ENCODE measurements at places on chromosomes 2 and 18.

- no peak for DNase-seq
Measured at GRCh38 chr2:29405266-29405665, 290.1 kb downstream of the CLIP4 start.

DNA sequence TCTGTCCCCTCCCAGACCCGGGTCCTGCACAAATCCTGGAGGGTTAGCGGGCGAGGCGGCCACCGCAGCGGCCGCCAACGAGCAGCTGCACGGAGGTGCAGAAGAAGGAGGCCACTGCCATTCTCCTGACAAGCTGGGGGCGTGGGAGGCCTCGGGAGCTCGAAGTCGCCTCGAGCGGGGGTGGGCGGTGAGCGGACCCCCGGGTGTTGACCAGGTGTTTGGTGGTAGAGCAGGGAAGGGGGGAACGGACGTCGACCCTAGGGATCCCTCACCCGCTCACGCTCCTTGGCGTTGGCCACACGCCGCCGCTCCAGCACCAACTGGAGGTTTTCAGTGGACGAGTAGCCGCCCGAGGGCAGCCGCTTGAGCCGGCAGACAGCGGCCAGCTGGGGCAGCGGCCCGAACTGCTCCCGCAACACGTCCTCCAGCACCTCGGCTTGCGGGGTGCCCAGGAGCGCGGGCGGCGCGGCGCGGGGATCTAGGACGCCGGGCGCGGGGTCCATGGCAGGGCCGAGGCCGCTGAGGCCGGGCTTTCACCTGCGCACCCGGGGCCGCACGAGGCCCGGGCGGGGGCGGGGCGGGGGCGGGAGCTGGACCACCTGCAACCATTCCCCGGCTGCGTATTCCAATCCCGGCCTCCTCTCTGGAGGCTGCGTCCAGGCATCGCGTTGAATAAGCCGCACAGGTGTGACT, at the start of gene FIGLA:
Gene FIGLA, minus strand, starts transcription at position 508 of the 693 bp plus-strand sequence. Its CDS starts 5 bp downstream, at position 503.
- no peak for DNase-seq

GRCh38 chr18:10044054-10044453, 130.2 kb downstream of the VAPA start:
- DNase-seq = no peak

DNA sequence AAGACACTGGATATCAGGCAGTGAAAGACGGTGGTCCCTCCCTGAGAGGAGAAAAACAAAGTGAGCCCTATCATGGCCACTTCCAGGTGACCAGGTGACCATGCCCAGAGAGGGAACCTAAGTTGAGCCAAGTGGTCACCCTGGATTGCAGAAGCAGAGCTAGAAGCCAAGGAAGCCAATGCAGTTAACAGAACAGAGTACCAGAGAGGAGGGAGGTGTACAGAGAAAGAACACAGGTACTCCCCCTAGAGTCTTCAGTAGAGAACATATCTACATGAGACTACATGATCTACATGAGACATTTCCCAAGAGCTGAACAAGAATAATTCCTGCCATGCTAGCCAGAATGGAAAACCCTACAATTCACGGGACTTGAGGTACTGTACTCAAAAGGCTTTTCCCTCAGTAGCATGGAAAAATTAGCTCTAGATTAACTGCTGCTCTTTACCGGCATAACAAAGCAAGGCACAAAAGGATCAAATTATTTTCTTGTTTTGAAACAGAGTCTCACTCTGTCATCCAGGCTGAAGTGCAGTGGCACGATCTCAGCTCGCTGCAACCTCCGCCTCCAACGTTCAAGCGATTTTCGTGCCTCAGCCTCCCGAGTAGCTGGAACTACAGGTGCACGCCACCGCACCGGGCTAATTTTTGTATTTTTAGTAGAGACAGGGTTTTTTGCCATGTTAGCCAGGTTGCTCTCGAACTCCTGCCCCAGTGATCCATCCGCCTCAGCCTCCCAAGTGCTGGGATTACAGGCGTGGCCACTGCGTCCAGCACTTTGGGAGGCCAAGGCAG, 23.5 kb downstream of the ROCK2 start:
- DNase-seq = peak; percentile 34

GRCh38 chr2:237644381-237644703, 17.0 kb downstream of the LRRFIP1 start:
- no peak for DNase-seq

GRCh38 chr2:110747522-110748488, 15.4 kb downstream of the ACOXL start:
- no peak for DNase-seq

GRCh38 chr2:151936626-151937025, 108.4 kb upstream of the ARL5A start:
- no peak for DNase-seq

DNA sequence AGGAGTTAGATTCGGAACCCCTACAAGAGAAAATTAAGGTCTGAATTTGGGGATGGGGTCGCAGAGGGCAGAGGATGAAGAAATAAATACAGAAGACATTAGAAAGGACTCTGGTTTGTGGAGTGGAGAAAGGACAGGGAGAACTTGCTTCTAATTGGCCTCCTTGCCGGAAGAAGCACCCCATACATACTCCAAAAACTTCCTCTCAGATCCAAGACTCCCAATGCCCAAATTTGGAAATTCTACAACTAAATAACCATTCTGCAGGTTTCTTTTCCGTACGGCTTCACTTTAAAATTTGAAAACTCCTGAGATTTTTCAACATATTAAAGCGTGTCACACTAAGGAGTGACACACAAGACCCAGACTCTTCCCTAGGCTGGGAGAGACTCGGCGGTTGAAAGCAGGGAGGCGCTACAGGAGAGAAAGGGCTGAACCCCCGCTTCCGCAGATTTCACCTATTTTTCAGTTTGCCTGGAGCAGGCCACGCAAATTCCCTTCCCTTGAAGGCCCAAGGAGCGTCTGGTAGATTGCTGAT, 478 bp downstream of the CLHC1 start:
- DNase-seq = peak; percentile 13

DNA sequence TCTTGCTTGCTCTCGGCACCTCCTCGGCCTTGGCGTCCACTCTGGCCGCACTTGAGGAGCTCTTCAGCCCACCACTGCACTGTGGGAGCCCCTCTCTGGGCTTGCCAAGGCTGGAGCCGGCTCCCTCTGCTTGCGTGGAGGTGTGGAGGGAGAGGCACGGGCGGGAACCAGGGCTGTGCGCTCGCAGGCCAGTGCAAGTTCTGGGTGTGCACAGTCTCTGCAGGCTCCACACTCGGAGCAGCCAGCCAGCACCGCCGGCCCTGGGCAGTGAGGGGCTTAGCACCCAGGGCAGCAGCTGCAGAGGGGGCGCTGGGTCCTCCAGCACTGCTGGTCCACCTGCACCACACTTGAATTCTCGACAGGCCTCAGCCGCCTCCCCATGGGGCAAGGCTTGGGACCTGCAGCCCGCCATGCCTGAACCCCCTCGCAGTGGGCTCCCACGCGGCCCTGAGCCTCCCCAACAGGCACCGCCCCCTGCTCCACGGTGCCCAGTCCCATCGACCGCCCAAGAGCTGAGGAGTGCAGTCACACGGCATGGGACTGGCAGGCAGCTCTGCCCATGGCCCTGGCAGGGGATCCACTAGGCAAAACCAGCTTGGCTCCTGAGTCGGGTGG, 411.2 kb upstream of the CHAC2 start:
- no peak for DNase-seq

Data from hematopoietic multipotent progenitor cell treated with erythropoietin and hydrocortisone succinate and interleukin-3 and kit ligand, for 15 days (in vitro differentiated cells).